ENCODE measurements at places on chromosomes 1 and 21.

- DNase-seq, result no peak
Observed at GRCh38 chr1:181554465-181554864, 71.1 kb downstream of the CACNA1E start.

GRCh38 chr1:68115308-68115707 lies 64.9 kb upstream of the DIRAS3 start:
- DNase-seq, result no peak

- no peak for DNase-seq
Observed at GRCh38 chr1:207805841-207806421, 54.1 kb downstream of the CD46 start.

DNA sequence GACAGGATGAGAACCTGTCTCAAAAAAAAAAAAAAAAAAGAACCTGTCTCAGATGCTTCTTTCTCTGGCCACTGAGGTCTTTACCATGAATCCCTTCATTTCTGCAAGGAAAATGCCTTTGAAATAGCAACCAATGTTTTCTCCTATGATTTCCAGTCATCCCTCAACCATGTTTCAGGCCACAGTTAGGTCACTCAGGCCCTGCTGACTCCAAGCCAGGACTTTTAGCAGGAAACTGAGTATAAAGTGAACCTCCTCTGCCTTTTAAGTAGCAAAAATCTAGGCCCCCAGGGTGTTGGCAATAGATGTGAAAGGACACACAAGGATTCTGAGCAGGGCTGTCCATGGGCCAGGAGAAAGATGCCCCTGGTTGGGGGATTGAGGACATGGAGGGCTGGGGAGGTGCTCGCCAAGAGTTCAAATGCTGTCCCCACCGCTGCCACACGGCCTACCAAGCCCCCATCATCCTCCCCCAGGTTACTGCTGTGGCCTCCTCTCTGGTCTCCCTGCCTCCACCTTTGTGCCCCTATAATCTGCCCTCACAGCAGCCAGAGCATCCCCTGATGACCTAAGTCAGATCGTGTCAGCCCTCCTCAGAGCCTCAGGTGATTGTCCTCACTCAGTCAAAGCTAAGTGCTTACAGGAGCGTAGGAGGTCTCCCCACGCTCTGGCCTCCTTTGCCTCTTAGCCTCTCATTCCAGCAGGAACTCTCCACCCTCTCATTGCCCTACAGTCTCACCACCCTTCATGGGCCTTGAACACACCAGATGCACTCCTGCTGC lies 54.6 kb downstream of the MATN1 start:
- no peak for DNase-seq

GRCh38 chr1:15489052-15489736 lies 13.3 kb downstream of the CELA2B start:
- no peak for DNase-seq

GRCh38 chr1:200895801-200896530 lies 1.3 kb downstream of the INAVA start:
- no peak for DNase-seq

GRCh38 chr1:17890056-17890814 lies 135.1 kb downstream of the ACTL8 start:
- no peak for DNase-seq

DNA sequence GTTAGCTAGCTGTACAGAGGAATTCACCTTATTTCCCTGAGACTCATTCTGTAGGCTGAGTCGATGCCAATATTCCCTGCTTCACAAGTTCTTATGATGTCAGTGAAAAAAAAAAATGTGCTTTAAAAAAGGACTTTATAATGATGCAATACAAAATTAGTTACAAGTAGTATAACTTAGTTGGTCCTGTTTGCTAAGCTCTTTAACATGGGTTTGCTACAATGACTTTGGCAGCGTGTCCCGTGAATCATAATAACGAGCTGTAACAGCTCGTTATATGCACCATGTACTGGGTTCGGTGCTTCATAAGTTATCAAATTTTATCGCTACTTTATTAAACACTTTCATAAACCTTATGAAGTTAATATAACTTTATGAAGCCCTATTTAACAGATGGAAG lies 349.7 kb downstream of the LMX1A start:
- DNase-seq, result no peak

- DNase-seq, result no peak
Observed at GRCh38 chr1:234775477-234776246, 165.7 kb upstream of the IRF2BP2 start.

GRCh38 chr1:8822373-8823294 lies 5.2 kb upstream of the RERE start:
- DNase-seq, result no peak

- no peak for DNase-seq
Observed at GRCh38 chr1:24641646-24642151, 1.4 kb upstream of the SRRM1 start.

- DNase-seq, result peak; percentile 25
Observed at GRCh38 chr1:3453203-3453761, 1.2 kb upstream of the ARHGEF16 start.

- DNase-seq, result no peak
Observed at GRCh38 chr1:85433096-85433495, 31.9 kb downstream of the DDAH1 start.

GRCh38 chr1:160083968-160084770 lies 2.8 kb downstream of the KCNJ9 start:
- no peak for DNase-seq

DNA sequence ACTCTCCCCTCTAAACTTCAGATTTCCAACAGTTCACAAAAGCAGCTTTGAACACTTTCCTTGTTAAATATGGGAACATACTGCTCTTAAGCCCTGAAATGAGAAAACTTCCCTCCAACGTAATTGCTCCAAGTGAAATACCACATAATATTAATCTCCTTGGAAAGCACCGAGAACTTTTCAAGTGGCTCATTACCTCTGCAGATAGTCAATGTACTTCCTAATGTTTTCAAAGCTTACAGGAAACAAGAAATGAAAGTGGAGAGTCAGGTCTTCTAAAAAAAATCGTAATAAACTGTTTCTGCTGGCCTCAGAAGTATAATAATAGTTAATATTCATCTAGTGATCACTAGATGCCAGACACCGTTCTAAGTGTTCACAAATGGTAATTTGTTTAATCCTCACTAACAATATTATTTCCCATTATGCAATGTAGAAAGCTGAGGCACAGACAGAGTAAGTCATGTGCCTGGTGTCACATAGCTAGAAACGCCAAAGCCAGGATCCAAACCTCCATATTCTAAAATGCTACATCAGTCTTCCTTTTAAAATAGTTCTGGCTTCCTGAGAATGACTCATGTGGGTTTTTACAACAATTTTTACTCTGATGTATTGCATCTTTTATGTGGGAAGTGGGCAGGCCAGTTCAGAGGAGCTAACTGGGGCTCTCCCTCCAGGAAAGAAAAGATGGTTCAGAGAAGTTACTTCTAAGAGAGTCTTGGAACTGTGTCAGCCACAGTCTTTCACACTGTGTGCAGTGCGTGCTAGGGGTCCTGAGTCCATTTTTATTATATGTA lies 177.2 kb downstream of the PLPPR4 start:
- no peak for DNase-seq

- DNase-seq, result peak; percentile 76
Observed at GRCh38 chr21:43646550-43647260, 12.6 kb downstream of the HSF2BP start.

DNA sequence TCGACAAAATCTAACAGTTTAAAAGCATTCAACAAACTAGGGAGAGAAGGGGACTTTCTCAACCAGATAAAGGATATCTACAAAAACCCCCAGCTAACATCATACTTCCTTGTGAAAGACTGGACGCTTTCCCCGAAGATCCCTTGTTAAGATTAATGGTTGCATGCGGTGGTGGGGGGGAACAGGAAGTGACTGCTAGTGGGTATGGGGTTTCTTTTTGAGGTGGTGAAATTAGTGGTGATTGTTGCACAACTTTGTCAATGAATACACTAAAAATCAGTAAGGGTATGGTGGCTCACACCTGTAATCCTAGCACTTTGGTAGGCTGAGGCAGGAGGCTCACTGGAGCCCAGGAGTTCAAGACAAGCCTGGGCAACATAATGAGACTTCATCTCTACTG lies 26.9 kb upstream of the EYA3 start:
- no peak for DNase-seq

- no peak for DNase-seq
Observed at GRCh38 chr1:119713039-119713748, 1.5 kb downstream of the PHGDH start.

DNA sequence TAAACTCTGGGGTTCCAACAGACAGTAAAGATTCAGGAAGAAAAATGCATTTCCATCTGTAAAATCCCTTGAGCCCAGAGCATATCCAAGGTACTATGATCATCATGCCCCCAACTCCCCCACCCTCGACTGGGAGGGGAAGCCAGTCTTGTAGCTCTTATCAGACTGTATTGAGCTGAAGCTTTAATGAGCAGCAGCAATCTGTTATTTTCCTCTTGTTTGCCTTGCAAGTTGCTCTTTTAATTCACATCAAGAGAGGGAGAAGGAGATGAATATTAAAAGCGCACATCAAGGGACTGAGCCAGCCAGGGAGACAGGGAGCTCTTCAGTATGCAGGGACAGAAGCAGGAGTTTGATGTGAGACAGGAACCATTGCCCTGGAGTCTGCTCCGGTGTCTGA lies 52.5 kb upstream of the KCNA3 start:
- no peak for DNase-seq

DNA sequence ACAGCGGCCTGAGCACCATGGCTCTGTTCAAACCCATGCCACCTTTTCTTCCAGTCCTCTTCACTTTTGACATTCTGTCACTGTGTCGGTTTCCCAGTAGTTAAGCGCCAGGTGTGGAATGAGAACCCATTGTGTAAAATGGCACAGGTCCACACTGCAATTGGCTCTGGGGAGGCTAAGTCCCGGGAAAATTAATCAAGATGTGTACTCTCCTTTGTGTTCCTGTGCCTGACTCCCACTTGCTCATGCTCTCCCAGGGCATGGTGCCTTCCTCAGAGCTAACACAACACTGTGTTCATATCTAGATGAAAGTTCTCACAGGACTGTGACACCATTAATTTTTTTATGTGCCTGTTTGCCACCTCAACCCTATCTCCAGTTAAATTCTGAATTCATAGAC lies 59.0 kb upstream of the BTG3 start:
- no peak for DNase-seq

GRCh38 chr1:96464066-96464465 lies 257.5 kb upstream of the PTBP2 start:
- DNase-seq, result no peak

DNA sequence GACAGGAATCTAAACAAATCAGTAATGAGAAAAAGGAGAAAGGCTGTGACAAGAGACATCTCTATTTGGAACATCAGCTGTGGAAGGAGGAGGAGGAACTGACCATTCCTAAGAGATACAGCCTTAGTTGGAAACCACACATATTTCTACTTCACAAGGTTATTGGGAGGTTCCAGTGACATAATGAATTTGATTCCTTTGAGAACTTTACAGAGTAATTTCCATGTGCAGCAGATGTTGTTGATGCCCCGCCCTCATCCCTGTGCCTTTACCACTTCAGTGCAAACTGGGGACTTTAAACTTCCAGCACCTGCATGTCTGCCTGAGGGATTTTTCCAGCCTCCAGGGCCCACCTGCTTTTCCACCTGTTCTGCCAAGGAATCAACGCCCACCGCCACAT lies 9.3 kb upstream of the ST6GALNAC5 start:
- no peak for DNase-seq

- no peak for DNase-seq
Observed at GRCh38 chr1:206495493-206496046, 11.8 kb upstream of the RASSF5 start.

GRCh38 chr1:215256936-215257679 lies 174.6 kb downstream of the KCNK2 start:
- DNase-seq, result no peak

- no peak for DNase-seq
Observed at GRCh38 chr1:30569384-30569783, 154.0 kb downstream of the MATN1 start.

- DNase-seq, result no peak
Observed at GRCh38 chr1:76153841-76154205, 79.3 kb downstream of the ST6GALNAC3 start.

- DNase-seq, result no peak
Observed at GRCh38 chr1:34808051-34808810, 15.4 kb downstream of the GJA4 start.

GRCh38 chr1:17612831-17613230 lies 73.3 kb downstream of the ARHGEF10L start:
- no peak for DNase-seq

DNA sequence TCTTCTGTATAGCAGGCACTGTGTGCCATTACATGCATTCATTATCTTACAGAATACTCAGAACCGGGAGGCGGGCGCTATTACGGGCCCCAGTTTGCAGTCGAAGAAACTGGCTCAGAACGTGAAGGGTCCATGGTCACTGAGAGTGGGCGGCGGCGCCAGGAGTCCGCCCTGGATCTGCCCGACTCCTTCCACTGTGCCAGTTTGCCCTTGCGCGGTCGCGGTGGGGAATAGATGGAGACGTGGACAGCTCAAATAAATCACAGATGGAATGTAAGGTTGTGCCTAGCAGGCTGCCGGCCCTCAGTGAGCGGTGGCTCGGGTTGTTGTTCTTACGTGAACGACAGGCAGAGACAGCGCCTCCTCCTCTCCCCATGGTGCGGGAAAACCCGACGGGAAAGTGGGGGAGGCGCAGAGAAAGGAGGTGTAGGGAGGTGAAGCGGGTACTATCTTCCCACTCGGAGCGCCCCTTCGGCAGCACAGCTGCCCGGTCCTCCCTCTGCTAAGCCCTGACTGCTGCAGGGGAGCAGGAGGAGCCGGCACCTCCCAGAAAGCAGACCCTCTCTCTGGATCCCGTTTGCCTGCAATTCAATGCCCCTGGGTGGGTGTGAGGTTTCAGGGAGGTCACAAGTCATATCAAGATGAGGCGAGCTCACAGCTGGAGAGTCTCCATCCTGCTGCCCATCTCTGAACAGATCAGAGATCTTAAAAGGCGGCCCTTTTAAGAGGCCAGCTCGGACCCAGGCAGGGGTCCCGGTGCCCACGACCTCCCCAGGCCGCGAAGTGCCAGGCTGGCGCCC lies 1.1 kb downstream of the COL9A2 start:
- DNase-seq, result no peak

DNA sequence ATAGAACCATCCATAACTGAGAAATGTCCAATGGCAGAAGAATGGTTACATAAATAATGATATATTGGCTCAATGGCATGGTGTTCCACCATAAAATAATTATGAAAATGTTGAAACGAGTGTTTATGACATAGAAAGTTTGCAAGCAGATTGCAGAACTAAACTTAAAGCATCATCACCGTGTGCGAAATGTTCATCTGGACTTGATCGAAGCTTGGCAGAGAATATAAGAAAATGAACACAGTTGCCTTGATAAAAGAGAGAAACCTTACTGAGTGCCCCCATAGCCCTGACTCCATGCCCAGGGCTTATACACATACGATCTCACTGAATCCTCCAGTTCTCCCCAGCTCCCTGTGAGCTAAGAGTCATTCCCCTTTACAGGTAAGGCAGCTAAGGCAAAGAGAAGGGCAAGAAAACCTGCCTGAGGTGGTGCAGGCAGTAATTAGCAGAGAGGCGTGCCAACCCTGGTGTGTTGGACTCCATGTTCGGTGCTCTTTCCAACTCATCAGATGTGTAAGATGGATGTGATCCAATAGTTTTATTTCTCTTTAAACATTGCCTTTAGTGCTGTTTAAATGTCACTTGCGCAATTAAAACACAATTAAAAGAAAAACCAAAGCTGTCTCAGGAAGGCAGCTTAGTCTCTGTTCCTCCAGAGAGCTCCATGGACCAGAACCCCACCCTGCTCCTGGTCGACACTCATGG lies 21.8 kb upstream of the SPOCD1 start:
- DNase-seq, result no peak

Data from NCI-H1048 (cell line).